NCI-H187 (cell line): ENCODE measurements at places on chromosomes 4 and X.

GRCh38 chr4:162221148-162221547 lies 57.3 kb upstream of the FSTL5 start:
- DNase-seq: no peak

- DNase-seq: no peak
Observed at GRCh38 chrX:52576946-52577345, 60.1 kb upstream of the XAGE1B start.

DNA sequence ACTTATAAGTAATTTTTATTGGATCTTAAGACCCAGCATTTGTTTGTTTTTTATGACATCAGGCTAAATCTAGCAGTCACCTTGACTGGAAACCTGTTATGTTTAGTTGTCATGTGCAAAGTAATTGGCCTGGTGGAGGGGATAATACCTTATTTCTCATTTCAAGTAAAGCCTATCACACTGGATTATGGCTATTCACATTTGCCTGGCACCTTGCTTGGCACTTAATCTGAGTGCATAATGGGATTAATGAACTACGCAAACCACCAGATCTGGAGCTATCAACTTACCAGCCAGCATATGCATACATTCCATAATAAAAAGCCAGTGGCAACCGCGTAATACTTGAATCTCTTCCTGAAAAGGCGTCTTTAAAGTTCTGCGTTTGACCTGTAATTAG lies 23.2 kb downstream of the SLC7A11 start:
- no peak for DNase-seq

- no peak for DNase-seq
Observed at GRCh38 chr4:152266831-152267480, 268.9 kb downstream of the FBXW7 start.

DNA sequence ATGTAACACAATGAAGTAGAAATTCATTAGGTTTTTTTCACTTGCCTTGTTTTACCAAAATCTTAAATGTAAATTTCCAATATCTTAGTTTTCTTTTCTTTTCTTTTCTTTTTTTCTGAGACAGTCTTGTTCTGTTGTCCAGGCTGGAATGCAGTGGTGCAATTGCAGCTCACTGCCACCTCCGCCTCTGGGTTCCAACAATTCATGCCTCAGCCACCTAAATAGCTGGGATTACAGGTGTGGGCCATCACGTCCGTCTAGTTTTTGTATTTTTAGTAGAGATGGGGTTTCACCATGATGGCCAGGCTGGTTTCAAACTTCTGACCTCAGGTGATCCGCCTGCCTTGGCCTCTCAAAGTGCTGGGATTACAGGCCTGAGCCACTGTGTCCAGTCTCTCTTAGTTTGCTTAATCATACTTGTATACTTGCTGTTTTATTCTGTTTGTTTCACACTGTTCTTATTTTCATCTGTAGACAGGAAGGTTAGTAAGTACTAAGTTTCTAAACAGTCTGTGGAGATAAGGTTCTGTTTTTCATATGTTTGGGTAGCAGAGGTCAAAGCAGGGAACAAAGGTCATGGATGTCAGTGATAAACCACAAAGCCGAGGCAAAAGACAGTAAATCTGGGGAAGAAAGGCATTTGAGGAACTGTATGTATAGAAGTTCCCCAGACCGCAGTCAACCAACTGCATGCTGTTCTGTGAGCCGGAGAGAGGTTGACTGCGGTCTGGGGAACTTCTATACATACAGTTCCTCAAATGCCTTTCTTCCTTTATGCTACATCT lies 129.1 kb downstream of the CBR4 start:
- DNase-seq: no peak

GRCh38 chr4:156948738-156949137 lies 22.9 kb downstream of the PDGFC start:
- DNase-seq: no peak

DNA sequence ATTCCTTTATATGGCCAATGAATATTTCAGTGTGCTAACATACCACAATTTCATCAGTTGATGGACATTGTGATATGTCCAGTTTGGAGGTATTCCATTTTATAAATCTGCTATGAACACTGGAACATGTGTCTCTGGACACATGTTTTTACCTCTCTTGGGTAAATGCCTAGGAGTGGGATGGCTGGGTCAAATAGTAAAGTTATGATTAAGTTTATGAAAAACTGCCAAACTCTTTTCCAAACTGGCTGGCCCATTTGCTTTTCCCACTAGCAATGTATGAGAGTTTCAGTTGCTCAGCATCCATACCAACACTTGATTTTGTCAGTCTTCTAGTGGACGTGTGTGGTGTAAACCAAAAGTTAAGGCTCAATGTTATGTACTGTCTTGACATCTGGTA lies 40.5 kb downstream of the CEP44 start:
- no peak for DNase-seq

GRCh38 chr4:184356366-184356765 lies 118.0 kb downstream of the IRF2 start:
- no peak for DNase-seq

GRCh38 chr4:148790691-148791090 lies 348.5 kb upstream of the NR3C2 start:
- no peak for DNase-seq
